ENCODE measurements at places on chromosomes 1 and 21.
A peak's percentile ranks its signal among the peaks of the same experiment; 100 is the strongest.

DNA sequence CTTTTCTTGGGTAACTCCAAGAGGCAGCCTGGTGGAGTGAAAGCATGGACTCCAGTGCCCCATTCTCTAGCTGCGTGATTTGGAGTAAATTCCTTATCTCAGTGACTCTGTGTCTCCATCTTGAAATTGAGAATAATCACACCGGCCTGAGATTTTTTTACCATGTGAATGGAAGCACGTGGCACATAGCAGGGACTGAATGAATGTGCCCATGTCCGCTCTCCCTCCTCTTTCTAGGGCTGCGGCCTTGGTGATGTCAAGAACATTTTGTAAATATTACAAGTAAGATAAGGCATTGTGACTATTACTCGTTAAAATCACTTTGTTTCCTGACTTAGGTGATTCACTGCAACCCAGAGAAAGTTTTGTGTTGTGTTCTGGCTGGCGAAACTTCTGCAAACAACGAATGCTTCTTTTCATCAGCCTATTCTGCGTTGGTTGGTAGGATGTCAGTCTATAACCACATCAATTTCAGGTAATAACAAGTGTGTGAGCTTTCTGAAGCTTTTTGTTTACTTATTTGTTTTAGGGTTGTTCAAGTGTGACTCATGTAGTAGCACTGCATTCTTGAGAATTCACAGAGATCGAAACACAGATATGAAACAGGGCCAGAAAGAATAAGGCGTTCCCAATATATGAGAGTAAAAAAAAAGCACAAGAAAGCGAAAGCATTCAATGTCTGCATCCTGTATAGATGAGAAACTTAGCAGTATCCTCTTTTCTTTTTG is 135.7 kb upstream of the SLC45A1 start:
- DNase-seq: no peak

DNA sequence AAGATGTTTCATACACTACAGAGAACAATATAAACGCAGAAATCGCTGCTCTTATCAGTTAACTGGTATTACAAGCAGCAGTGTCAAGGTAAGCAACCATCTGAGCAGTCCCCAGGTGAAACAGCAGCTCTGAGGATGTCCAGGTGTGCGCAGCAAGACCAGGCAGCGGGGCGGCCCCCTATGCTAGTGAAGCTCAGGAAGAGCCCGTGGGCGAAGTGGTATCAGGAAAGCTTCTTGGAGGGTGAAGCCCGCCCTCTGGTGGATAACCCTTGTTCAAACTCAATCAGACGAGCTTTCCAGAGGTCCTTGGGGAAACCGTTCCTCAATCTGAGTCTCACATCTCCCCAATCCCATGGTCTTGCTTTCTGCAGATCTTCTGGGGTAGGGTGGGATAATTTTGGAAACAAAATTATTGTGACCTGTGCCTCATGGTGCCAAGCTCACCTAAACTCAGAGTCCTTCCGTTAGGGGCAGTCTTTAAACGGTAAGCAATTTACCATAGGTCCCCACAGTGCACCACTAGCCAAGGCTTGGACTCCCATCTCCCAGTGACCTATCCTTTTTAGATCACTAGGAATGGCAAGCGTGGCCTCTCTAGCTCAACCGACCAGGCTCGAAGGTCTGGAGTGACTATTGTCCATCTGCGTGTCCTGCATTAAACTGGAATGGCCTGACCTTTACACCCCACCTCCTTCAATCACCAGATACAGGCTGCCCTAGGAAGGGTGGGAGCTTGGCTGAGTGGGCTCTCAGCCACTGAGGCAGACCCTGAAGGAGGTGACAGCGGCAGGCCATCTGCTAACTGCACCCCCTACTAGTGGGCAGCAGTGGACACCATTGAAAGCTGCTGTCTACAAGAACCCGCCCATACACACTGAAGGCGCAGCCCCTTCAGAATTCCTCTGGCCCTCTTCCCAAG is 13.6 kb upstream of the FAM110D start:
- peak; percentile 59 for DNase-seq

DNA sequence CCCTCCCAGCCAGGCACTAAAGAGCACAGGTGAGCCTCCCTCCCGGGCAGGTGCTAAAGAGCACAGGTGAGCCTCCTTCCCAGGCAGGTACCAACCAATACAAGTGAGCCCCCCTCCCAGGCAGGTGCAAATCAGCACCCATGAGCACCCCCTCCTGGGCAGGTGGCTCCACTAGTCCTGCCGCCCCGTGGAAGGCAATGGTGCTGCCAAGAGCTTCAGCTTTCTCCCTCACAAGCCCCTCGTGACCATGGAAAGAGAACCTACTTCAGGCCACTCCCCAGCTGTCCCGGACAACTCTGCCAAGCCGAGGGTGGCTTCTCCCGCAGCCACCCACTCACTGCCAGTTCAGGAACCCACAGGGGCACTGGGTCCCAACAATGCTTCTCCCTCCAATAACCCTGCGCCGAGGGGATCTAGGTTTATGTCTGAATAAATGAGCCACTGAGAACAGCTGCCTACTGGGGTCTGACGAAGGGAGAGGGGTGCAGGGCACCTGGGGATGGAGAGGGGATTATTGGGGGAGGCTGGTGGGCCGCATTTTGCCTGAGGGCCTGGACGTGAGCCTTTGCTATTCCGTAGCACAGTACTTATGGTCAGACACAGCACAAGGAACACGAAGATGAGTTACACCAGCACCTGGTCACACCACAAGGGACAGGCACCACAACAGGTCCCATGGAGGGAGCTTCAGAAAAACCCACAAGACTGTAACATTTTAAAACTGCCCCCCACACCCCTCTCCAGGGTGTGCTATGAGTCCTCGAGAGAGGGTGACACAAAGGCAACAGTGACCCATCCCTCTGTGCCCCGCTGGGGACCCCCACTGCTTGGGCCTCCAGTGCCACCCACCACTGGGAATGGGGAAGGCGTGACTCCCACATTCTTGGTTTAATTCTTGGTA is 46.3 kb downstream of the PRDM15 start:
- DNase-seq: no peak

DNA sequence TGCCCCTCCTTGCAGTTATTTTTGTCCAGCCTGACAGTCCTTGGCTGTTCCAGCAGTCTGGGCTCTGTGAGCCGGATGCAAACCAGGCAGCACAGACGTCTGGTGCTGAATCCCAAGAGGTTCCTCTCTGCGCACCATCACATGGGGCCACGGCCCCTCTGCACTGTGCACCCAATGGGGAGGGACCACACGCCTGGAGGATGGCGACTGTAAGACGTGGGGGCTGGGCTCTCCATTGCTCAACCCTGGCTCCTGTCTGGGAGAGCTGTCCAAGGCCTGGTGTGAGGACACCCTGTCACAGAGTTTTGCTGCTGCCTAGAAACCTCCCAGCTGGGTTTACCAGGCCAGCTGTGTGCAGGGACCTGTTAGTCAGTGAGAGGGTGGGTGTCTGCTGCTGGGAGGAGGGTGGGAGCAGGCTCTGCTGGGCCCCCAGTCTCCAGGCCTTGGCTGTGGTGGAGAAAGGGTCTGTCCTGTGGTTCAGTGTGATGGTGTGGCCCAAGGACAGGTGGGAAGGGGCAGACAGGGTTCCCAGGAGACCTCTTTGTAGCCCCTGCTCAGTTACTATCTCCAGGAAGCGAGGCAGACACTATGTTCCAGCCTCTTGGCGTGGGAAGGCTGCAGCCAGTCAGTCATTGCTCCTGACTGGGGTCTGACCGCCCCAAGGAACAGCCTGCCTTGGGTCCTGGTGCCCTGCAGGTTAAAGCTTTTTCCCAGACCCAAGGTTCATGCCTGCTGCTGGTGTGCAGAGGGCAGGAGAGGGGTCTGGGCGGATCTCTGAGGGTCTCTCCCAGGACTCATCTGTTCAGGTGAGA is 13.8 kb downstream of the HEYL start:
- DNase-seq: no peak

DNA sequence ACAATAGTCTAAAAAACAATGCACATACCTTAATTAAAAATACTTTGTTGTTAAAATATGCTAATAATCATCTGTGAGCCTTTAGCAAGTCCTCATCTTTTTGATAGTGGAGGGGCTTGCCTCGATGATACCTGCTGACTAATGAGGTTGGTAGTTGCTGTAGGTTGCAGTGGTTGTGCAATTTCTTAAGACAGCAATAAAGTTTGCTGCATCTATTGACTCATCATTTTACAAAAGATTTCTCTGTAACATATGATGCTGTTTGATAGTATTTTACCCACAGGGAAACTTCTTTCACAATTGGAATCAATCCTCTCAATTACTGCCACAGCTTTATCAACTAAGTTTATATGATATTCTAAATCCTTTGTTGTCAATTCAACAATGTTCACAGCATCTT is 7.6 kb downstream of the C1orf87 start:
- no peak for DNase-seq

DNA sequence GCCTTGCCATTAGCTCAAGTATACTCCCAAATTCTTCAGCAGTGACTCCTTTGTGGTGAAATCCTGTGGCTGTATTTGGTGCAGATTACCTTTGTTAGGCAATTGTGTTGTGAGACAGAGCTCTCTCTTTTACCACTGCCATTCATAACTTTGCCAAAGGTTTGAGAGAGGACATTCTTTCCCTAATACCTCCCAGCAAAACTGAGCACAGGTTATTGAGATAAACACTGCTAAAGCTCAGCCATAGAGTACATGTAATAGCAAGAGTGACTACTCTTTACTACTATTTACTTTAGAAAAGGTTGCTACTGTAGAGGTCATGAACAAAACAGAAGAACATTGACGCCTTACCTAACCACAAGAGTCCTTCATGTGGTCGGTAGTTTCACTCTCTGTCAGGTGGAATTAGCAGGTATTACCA is 514.0 kb upstream of the ADAMTS5 start:
- DNase-seq: no peak

- no peak for DNase-seq
Measured at GRCh38 chr1:181100015-181100905, 11.8 kb downstream of the IER5 start.

DNA sequence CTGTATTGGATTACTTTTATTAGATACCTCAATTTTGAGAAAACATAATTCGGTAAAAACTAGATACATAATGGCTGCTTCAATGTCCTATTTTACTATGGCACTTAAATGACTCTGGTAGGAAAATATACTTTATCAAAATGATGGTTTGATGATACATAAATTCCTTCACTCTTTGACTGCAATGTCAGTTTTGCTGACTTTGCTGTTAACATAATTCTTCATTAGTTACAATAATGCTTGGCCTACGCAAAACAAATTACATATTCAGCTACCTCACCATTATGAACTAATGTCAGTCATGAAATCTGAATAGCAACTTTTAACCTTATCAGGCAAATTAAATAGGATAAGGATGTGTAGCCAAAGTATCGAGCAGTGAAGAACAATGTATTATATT is 1364.7 kb downstream of the KCNT2 start:
- no peak for DNase-seq

DNA sequence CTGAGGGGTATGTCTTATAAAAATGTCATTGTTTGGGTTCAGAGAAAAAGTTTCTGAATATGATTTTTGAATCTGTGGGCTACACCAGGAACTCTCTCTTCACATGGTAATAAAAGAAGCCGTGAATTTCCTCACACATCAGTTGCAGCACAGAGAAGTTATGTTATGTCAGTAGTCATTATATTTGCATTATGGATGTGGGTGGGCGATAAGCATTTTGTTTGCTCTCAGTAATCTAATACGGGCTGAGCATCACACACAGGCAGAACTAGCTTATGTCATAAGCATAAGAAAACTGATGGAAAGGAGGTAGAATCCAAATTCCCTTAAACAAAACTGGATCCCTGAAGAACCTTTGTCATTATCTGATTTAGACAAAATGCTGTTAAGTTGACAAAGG is 70.8 kb downstream of the PRDM2 start:
- DNase-seq: no peak

GRCh38 chr21:8991968-8992621 is 1529.3 kb upstream of the TPTE start:
- no peak for DNase-seq

DNA sequence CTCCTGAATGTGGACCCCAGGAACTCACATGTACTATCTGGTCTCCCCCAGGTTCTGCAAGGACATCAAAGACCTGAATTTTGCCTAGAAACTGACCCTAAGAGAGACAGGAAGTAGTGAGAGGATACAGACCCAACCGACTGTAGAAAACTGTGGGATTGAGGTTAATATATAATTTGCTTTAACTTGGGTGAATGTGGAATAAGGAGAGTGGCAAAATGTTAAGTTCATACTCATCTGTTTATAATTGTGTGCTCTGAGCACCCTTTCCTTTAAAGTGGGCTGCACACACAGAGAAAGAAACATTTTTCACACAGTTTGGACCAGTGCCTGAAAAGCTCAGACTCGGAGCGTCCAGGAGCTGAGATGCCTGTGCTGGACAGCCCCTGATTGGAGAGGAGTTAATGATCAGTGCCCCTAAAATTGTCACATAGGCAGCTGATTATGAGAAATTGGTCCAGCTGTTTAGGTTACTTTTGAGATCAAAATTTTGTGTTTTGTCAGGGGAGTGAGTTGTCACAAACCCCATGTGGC is 37.2 kb downstream of the ROR1 start:
- DNase-seq: no peak

DNA sequence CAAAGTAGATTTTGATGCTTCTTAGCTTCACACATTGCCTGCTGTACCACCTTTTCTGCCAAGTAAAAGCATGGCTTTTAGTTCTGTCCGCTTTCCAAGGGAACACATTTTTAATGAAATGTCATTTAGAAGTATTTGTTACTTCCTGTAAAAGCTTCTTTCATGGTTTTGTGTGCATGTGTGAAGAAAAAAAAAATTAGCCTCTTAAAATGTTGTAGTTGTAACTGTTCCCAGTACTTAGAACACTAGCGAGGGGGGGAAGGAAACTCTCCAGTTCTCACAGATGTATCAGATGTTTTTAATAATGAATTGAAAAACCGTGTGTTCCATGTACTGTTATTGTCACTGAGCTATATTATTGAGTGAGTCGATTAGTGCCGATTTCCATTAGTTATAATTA is 568.3 kb upstream of the ADGRL2 start:
- no peak for DNase-seq
